ENCODE measurements at places on chromosomes 4 and X.
A peak's percentile ranks its signal among the peaks of the same experiment; 100 is the strongest.

- DNase-seq: no peak
Observed at GRCh38 chr4:108171339-108172230, 2.9 kb upstream of the LEF1 start.

- DNase-seq: no peak
Observed at GRCh38 chrX:48520976-48521352, 644 bp upstream of the EBP start.

- DNase-seq: no peak
Observed at GRCh38 chr4:42914937-42915336, 22.4 kb downstream of the GRXCR1 start.

GRCh38 chrX:10922159-10922558, 189.0 kb upstream of the HCCS start:
- DNase-seq: peak; percentile 46

- peak; percentile 70 for DNase-seq
Observed at GRCh38 chrX:75522565-75523431, at the start of gene ZDHHC15. ZDHHC15 (minus strand) TSS chrX:75523037; CDS start chrX:75523024, 13 bp downstream.

GRCh38 chr4:162503868-162504267, 340.1 kb upstream of the FSTL5 start:
- no peak for DNase-seq

DNA sequence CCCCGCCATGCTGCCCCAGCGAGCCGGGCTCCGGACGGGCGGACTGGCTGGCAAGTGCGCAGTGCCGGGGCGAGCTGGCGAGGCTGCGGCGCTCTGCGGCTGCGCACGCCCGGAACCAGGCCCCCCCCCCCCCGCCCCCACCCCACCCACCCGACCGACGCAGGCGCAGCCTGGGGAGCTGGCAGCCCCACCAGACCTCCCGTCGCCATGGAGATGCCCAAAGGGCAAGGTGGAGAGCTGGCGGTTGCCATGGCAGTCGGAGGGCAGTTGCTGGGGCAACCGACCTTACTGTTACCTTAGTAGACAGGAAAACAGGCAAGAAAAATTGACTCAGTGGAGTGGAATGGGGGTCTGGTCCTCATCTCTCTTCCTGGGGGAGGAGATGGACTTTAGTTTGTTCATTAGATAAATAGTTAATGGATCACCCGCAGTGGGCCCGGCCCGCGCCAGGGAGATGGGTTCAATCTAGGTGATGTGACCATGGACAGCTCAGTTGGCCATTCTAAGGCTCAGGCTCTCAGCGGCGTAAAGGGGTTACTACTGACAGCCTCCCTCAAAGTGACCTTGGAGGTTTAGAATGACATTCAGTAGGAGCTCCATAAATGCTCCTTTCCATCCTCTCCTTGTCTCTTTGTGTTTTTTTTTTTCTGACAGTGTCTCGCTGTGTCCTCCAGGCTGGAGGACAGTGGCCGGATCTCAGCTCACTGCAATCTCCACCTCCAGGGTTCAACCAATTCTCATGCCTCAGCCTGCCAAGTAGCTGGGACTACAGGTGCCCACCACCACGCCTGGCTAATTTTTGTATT, at the start of gene PCSK1N:
Gene PCSK1N (minus strand): TSS at position 87 of the 806 bp plus-strand sequence. CDS start 78 bp downstream, at position 9.
- no peak for DNase-seq

GRCh38 chr4:109708990-109709389, 5.7 kb upstream of the CASP6 start:
- DNase-seq: no peak

Measured in NCI-H446 treated with DMSO at 0.1 percent for 48 hours (cell line).